A549 (cell line): ENCODE measurements at places on chromosomes 3 and 15. TPM values are rescaled to one million over a fixed set of nuclear protein-coding genes. Genes with fewer than 3 reads are reported as not detected.

LRTM1 gene
- not detected in 3 replicates for polyA plus RNA-seq

TMEM40 gene
- 0.07 to 0.42 TPM (median 0.18 TPM) in 3 replicates for polyA plus RNA-seq

GRCh38 chr3:160486459-160486869 lies 36.9 kb upstream of the TRIM59 start:
- DNase-seq, result peak; percentile 57

TMEM115 gene
- polyA plus RNA-seq, result 22.0 to 26.8 TPM (median 26.8 TPM) in 3 replicates

DNA sequence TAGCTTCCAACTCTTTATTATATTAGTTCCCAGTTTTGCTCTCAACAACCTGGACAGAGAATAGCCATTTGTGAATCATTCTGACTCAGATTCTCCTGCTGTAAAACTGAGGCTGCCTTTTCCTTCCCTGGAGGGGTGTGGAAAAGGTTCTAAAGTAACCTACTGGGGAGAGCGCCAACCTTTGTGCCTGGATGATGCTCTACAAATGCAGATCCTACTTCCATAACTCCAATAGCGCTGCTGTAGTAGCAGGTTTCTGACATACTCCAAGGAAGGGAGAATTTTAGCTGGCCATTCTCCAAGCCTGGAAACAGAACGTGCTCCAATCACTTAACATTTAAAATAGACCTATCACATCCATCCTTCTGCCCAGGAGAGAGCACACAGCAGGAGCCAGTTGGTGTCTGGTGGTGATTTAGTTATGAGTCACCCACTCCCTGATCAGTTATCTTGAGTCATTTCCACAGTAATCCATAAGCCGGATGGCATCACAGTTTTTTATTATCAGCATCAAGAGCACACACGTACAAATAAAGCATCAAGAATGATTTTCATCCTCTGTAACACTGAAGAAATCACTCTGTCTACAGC lies 38.3 kb downstream of the MYH15 start:
- peak; percentile 73 for DNase-seq

DNA sequence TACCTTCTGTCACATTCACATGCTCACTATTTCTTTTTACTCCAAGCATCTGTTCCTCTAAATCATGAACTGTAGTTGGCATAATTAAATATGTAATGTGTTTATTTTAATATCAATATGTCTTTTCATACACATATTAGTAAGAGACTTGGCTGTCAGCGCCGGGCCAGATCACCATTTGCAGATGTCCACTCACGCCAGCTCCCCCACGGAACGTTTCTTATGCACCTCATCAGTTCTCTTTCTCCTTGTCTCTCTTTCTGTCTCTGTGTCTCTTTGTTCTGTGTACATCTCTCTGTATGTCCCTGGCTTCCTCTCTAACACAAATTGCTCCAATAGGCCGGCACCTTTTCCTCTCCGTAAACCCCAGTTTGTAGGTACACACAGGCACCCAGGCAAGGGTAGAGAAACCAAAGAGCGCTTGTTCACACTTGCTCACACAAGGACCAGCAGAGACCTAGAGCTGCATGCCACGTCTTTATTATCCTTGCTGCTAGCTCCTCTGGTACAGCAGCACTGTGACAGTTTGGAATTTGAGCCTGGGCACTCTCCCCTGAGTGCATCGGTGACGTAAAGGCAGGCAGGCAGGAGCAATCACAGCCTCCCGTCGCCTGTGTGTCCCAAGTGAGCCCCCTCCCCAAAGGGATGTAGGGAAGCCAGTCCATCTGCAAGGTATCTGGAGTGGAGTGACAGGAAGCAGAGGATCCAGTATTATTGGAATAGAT lies 40.4 kb downstream of the CACNA1D start:
- no peak for DNase-seq

SIN3A gene
- 33.9 to 38.6 TPM (median 35.9 TPM) in 3 replicates for polyA plus RNA-seq

THUMPD3 gene
- polyA plus RNA-seq, result 53.9 to 64.4 TPM (median 60.7 TPM) in 3 replicates

SLC2A2 gene
- polyA plus RNA-seq, result not detected in 3 replicates

DNA sequence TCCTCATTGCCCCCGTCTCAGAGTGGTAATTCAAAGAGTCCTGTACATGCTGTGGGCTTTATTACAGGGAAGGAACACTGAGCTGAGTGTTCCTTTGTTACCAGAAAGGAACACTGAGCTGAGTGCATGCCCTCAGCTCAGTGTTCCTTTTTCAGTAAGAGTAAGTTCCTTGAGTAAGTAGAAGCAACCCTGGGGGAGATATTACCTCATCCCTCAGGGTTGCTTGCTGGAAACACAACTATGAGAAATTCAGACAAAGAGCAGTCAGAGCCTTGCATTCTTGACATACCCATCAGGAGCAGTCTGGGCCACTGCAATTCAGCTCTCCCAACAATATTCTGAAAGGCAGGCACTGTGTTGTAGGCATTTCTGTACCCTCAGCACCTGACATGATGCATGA lies 17.0 kb downstream of the CHRM5 start:
- DNase-seq, result no peak

- DNase-seq, result no peak
Measured at GRCh38 chr3:95629802-95630201, 1184.6 kb upstream of the EPHA6 start.

DNA sequence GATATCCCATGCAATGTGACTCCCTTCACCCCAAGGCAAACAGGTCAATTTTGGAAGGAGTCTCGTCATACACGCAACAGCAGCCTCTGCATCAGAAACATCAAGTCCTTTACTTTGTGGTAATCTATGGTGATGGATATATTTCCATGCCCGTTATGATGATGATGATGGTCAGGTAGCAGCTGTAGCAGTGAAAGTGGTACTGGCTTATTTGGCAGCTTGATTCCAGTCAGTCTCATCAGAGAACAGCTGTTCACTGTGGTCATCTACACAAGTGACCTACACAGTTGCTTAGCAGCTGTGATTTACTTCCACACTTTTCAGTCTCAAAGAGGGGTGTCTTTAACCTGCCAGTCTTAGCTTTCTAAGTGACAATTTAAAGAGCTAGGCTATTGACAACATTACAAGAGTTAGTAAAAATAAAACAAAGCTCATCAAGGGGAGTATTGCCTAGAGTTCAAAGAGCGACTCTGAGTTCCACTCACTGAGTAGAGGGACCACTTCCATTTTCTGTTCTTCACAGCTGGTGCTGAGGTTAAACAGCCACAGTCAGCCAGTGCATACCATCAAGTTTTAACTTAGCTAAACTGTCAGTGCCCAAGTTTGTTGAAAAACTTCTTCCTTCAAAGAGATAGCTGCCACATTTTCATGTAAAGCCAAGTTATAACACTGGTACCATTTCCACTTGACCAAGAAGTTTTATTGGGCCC lies 587.4 kb upstream of the KCNMB2 start:
- no peak for DNase-seq

DNA sequence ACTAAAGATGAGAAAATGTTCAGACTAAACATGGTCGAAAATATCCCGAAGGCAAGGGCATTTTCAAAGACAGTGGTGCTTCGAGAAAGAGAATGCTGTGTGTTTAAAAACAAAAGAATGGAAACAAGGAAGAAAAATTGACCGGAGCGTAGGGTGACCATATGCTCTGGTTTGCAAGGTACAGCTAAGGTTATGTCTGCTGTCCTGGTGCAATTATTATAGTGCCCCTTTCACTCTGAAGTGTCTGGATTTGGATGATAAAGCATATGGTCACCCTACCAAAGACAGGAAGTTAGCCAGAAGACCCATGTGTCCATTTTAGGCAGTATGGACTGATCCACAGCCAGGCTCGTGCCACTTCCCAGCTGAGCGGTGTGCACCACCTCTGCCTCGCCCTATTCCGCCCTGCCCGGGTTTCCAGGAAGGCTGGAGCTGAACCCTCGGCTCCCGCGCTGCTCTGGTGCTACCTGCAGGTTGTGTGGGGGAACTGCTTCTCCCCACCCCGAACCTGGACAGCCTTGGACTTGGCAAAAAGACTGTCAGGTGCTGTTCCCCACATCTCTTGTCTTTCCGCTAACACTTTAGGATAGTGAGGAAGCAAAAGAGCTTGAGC lies 25.2 kb downstream of the GOLGA6D start:
- peak; percentile 77 for DNase-seq

- DNase-seq, result no peak
Measured at GRCh38 chr3:188298585-188298984, 144.6 kb downstream of the LPP start.

AZI2 gene
- polyA plus RNA-seq, result 35.6 to 42.4 TPM (median 37.1 TPM) in 3 replicates

CCDC39 gene
- not detected in 3 replicates for polyA plus RNA-seq

DNA sequence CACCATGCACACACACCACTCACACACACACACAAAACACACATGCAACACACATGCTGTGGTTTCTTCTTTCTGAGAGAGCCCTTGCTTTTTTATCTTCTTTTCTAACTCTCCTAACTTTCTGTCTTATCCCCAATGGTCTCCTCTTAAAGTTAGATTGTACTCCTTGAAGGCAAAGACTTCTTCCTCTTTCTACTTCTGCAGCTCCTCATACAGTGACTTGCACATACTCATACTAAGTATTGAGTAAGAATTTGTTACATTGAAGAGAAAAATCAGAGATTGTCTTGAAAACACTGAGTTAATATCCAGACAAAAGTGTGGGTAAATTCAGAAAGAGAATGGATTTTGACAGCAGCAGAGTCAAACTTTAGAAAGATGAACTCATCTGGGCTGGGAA lies 64.4 kb downstream of the GTPBP8 start:
- no peak for DNase-seq

GOLGA8S gene
- 0.31 to 0.70 TPM (median 0.35 TPM) in 3 replicates for polyA plus RNA-seq

- no peak for DNase-seq
Measured at GRCh38 chr3:169327546-169328356, 335.8 kb downstream of the MECOM start.

RRP9 gene
- polyA plus RNA-seq, result 31.3 to 35.1 TPM (median 34.3 TPM) in 3 replicates

NCEH1 gene
- polyA plus RNA-seq, result 20.7 to 25.8 TPM (median 21.4 TPM) in 3 replicates

DNA sequence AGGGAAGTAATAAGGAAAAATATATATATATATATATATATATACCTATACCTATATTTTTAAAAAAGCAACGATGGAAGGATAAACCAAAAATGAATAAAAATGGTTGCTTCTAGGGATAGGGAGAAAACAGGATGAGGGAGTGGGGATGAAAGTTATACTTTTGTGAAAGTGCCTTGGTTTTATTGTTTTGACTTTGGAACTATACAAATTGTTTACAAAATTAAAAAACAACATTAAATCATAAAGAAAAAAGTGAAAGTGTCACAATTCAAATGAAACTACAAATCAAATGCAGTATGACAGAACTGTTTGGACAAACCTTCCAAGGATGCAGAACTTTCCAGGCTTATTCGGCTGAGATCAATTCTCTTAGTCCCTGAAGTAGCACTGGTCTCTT lies 54.4 kb downstream of the SLC24A1 start:
- no peak for DNase-seq

- peak; percentile 28 for DNase-seq
Measured at GRCh38 chr3:172355836-172356235, 92.4 kb downstream of the GHSR start.

GRCh38 chr15:85770096-85771041 lies 24.4 kb downstream of the KLHL25 start:
- DNase-seq, result no peak

- DNase-seq, result no peak
Measured at GRCh38 chr3:129233538-129233937, 15.9 kb upstream of the COPG1 start.

- no peak for DNase-seq
Measured at GRCh38 chr3:151772825-151773480, 39.2 kb downstream of the AADACL2 start.

PRTG gene
- polyA plus RNA-seq, result 5.5 to 5.9 TPM (median 5.6 TPM) in 3 replicates

ASB7 gene
- 8.2 to 9.2 TPM (median 8.4 TPM) in 3 replicates for polyA plus RNA-seq

- no peak for DNase-seq
Measured at GRCh38 chr3:191761906-191762305, 300.9 kb downstream of the PYDC2 start.

- no peak for DNase-seq
Measured at GRCh38 chr3:9201955-9202354, 47.5 kb downstream of the SRGAP3 start.

LMAN1L gene
- polyA plus RNA-seq, result not detected in 3 replicates

ARHGEF26 gene
- polyA plus RNA-seq, result 5.6 to 6.0 TPM (median 5.8 TPM) in 3 replicates

GRCh38 chr3:71907996-71908395 lies 123.0 kb upstream of the PROK2 start:
- no peak for DNase-seq

GRCh38 chr3:43729707-43730414 lies 39.1 kb downstream of the ABHD5 start:
- no peak for DNase-seq

- DNase-seq, result no peak
Measured at GRCh38 chr3:147415286-147415685, 6.1 kb downstream of the ZIC1 start.

PROS1 gene
- 9.6 to 13.8 TPM (median 11.7 TPM) in 3 replicates for polyA plus RNA-seq

- DNase-seq, result no peak
Measured at GRCh38 chr3:20752416-20752815, 566.4 kb upstream of the SGO1 start.

GRCh38 chr3:145704020-145704419 lies 457.0 kb downstream of the PLOD2 start:
- DNase-seq, result no peak

DNA sequence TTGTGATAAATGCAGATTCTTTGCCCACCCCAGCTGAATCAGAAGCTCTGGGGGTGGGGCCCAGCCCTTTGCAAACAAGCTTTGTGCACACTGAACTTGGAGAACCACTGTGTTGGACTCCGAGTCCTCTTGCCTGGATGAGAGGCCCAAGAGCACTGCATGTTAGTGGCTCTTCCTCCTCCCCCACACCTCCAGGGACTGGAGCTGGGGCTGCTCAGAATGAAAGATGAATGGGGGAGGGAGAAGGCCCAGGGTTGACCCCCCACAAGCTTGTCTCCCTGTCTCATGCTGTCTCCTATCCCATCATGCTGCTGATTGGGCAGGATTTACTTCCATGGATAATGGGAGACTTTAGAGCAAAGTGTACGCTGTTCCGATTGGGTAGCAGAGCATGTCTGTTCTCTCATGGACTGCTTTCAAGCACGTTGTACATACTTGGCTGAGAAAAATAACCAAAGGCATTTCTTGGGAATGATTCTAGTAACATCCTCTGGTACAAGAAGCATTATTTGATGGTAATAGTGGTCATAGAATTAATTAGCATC lies 99.6 kb downstream of the PGPEP1L start:
- DNase-seq, result no peak

- DNase-seq, result no peak
Measured at GRCh38 chr15:73691396-73691795, 7.2 kb downstream of the CD276 start.

GRCh38 chr15:77506311-77507142 lies 85.8 kb downstream of the HMG20A start:
- no peak for DNase-seq

DNA sequence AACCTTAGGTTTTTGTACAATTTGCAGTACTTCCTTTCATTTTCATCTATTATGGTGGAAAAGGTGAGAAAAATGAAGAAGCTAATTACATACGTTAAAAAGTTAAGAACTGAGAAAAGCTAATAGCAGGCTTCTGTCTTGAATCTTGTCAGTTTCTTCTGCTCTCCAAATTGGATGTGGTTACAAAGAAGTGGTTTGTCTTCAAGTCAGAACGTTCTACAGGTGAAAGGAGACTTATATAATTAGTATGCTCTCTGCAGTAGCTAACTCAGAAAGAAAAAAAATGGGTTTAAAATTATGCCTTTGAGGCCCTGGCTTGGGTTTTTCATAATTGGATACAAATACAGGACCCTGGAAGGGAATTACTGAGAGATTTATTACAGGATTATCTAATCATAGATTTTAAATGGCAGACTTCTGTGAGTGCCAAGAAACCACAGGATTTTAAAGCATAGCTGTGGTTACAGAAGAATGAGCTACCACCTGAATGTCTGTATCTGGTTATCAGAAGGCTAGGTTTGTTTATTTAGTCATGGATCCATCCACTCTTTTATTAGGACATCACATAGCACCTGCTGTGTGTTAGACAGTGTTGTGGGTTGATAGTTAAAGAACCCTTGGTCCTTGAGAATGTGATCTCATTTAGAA lies 528.1 kb upstream of the MCTP2 start:
- DNase-seq, result no peak

KNG1 gene
- polyA plus RNA-seq, result 0.04 TPM in 1 of 3 replicates, not detected in the others

GRCh38 chr15:56719021-56719612 lies 14.2 kb downstream of the ZNF280D start:
- no peak for DNase-seq

SLC22A13 gene
- polyA plus RNA-seq, result 0.08 to 0.16 TPM (median 0.13 TPM) in 3 replicates

PPP1R14D gene
- polyA plus RNA-seq, result 0.21 to 0.46 TPM (median 0.45 TPM) in 3 replicates

DPPA2 gene
- polyA plus RNA-seq, result not detected in 3 replicates
